ENCODE measurements at places on chromosomes 13 and 19.

- DNase-seq = no peak
Measured at GRCh38 chr13:82800391-82800790, 1081.9 kb downstream of the SLITRK1 start.

GRCh38 chr13:48593536-48593935, 60.2 kb upstream of the CYSLTR2 start:
- DNase-seq = no peak

DNA sequence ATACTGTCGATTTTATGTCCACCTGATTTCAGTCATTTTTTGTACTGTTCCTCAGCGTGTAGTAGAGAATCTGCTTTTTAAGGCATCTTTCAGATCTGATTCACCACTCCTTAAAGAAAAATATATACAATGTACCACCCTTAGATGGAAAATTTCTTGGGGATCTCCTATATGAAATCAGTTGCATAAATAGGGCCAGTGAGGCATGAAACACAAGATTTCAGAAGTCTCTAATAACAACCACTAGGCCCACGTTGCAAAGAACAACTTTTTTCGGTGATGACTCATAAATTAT, 1.4 kb downstream of the USP12 start:
- no peak for DNase-seq

DNA sequence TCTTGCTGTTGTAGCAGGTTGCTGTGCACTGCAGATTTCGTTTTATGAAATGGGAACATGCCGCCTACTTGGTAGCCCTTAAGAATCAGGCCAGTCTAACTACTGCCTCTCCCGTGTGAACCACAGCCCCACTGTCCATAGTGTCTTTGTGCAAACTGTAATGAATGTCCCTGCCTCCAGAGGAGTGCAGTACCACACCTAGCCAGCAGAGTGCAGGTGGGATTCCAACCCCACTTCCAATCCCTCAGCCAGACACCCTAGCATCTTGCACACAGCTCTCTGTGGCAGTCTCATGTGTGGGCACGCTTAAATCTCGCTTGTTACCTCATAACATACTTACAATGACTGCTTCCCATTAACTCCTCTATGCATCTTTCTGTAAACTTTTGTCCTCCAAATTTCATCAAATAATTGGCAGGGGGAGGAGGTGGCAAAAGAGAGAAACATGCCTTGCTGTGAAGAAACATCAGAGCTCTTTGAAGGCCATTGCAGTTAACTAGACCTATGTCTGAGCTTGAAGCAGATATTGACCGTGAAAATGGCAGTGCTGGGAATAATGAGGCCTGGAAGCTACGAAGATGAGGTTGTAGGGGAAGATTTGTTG, 47.2 kb downstream of the ZAR1L start:
- DNase-seq = peak; percentile 10

DNA sequence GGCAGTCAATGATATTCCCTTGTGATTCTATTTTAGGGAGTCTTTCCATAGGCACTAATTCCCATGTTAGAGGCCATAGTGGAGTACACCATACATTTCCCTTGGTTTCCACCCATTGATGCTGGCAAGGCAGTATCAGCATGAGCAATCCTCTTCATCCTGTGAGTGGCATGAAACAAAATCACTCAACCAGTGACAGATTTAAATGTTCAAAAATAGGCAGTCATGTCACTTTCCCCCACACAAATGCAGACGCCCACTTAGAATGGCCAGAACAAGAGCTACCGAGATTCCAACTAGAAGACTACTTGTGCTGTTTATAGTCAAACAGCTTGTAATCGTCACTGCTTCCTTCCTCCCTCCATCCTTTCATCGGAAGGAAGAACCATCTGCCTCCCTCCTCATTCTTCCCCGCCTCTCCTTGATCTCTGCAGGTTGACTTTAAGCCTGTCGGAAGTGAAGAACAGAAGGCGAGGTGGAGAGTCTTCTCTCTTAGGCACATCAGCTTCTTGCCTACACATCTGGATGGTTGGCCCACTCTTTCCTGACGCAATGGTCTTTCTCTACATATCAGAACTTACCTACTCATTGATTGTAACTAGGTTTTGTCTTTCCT, 22.6 kb downstream of the RASL11A start:
- DNase-seq = no peak

GRCh38 chr13:29959086-29959485, 108.7 kb upstream of the UBL3 start:
- no peak for DNase-seq

GRCh38 chr13:52862358-52863206, 14.1 kb upstream of the PCDH8 start:
- DNase-seq = no peak

- no peak for DNase-seq
Measured at GRCh38 chr13:43134868-43135267, 111.5 kb downstream of the DNAJC15 start.

GRCh38 chr13:20901668-20902437, 693 bp downstream of the XPO4 start:
- no peak for DNase-seq

DNA sequence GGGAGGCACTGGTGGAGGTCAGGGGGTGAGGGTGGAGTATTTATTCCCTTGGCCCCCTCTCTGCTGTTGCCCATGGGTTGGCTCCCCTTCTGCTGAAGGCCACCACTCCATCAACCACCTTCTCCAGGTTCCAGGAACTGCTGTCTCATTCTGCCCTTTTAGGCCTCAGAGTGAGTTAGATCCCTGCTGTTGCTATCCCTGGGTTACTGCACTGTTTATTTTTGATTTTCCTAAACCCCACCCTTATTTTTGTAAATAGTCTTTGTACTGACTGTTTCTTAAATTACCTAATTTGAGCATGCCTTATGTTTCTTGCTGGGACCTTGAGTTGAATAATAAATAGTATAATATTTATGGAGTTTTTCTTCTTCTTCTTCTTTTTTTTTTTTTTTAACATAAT, 132.8 kb downstream of the RGCC start:
- DNase-seq = no peak

DNA sequence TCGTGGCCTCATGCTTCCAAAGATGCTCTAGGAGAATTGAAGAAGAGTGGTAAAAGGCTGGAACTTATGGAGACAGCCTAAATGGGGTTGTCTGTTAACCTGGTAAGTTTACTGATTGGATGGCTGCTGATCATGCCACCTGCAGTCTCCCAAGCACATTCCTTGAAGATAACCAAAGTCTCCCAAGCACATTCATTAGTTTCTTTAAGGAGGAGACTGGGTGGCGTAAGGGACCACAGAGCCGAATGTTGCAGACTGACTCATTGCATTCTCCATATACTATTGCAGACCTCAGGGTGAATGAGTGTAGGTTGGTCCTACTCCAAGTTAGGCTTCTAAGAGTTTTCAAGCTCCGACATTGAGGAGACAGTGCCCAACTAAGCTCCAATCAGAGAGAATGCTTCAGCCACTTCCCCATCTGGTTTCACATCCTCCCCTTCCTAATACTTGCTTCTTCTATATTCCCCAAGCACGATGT, at the start of gene IGFL3:
IGFL3 (minus strand) TSS at position 51 of the 478 bp plus-strand sequence; CDS start at position 12, 39 bp downstream.
- no peak for DNase-seq

DNA sequence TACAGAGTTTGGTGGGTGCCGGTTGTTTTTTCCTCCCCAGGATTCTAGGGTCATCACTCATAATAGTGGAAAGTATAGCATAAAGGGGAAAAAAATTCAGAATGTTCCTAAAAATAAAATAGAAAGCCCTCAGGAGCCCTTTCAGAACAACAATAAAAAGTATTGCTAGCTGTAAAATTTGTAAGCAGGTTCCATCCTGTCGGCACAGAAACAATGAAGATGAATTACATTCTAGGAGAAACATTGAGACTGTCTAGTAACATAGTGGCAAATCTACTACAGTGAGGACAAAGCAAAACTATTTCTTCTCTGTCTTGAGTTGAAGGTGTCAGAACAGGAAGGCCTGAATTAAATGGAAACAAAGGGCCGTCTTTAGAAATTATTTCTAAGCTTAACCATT, 870.7 kb downstream of the PCDH9 start:
- DNase-seq = no peak

DNA sequence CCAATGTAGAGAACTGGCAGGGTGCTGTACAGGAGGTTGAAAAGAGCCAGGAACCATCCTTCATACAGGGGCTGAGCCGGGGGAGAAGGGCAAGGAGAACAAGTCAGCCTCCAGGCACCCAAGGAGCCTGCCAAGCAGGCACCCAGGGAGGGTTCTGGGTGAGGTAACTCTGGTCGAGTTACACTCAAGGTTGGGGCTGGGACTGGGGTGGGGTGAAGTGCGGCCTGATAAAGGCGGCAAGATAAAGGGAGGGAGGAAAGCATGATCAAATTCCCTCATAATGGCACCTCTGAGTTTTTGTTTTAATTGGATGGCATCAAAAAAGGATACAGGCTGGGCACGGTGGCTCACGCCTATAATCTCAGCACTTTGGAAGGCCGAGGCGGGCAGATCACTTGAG, 25.0 kb downstream of the ATP8B3 start:
- no peak for DNase-seq

GRCh38 chr13:99383946-99384345, 76.7 kb upstream of the GPR183 start:
- DNase-seq = no peak

All from activated T-helper 1 cell treated with anti-CD3 and anti-CD28 coated beads, Interleukin-12 subunit alpha, Interleukin-12 subunit beta, Interleukin-2, Interleukin-4 antibody, amounts not matched to agents 30 ng/mL and 10 ng/mL and 1 ng/mL, durations not matched to agents 14 hours and 24 hours and 36 hours (primary cell).